ENCODE measurements at places on chromosomes 11 and 22.
A peak's percentile ranks its signal among the peaks of the same experiment; 100 is the strongest.

DNA sequence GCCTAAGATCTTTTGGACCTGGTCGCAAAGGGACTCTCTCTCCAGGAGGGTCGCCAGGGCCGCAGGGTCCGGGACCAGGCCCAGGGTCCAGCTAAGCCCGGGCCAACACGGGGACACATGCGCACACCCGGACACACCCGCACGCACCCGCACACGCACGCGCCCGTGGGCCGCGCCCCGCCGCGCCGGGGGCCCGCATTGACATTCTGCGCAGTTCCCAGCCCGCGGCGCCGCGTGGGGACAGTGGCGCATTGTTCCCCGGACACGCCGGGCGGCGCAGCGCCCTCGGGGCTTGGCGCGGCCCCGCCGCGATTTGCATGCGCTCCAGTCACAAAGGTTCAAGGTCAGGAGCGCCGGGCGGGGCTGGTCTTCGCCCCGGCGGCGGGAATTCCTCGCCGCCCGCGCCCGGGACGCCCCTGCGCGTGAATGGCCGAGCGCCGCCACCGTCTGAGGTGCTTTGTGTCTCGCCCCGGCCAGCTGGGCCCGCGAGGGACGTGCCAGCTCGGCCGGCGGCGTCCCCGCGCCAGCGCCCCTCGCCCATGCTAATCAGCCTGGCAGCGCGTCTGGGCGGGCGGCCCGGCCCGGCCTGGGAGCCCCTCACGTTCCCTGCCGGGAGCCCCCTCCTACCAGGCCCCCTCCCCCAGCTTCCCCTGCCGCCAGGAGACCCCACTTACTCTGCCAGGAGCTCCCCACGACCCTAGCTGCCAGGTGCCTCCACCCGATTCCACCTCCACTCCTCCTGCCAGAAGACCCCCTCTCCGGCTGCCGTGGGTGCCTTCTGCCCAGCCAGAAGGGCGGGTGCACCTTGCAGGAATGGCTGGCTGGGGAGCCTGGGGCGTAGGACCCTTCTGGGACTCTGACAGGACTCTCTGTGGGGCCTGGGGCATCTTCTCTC is 50.5 kb upstream of the WNT7B start:
- DNase-seq = no peak

GRCh38 chr22:26525946-26526564 is 13.8 kb upstream of the TFIP11 start:
- no peak for DNase-seq

GRCh38 chr11:12925520-12925919 is 83.6 kb upstream of the RASSF10 start:
- no peak for DNase-seq

DNA sequence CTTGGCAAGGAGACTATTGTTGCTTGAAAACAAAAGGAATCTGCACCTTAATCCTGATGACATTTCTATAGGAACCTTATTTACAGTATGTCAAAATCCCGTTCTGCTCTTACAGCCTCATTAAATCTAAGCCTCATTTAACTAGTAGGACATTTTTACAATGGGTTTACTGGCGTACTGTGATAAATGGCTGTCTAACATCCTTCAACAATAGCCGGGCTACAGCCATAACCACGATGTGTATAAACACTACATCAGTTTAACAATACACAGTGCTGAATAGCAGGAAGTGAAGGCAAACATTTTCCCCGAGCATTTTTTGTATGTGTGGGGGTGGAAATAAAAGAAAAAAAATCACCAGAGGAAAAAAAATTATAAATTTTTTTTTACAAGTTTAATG is 131.2 kb downstream of the ARL14EP start:
- no peak for DNase-seq

GRCh38 chr11:127006311-127006710 is 5.7 kb upstream of the KIRREL3 start:
- DNase-seq = peak; percentile 51

DNA sequence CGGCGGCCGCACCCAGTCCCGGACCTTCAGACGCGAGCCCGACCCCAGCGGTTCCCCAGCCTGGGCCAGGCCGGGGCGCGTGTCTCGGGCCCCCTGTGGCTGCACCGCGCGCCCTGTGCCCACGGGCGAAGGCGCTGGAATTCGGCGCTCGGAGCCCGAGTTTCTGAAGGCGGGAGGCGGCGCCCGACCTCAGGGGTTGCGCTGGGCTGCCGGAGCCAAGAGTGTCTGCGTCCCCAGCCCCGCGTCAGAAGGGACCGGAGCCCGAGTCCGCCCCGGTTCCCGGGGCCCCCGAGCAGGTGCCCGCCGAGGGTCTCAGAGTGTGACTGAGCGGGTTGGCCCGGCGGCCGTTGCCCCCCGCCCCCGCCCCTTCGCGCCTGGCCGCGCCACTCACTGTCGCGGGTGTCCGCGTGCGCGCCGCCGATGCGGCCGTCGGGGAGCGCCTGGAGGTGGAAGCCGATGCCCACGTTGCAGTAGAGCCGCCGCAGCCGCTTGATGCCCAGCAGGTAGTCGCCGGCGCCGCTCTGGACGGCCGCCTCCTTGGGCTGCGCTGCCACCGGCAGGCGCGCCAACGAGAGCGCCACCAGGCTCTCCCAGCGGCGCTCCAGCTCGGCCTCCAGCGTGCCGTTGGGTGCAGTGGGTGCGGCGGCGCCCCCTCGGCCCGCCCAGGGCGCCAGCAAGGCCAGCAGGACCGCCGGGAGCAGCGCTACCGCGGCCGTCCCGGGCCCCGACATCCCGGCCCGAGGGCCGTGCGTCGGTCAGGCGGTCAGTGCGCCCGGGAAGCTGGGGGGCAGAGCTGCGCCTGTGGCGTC is 583 bp downstream of the FGF4 start:
- DNase-seq = no peak

- no peak for DNase-seq
These were observed 56.1 kb upstream of the CRTAM start for GRCh38 chr11:122782222-122782621.

GRCh38 chr11:36289226-36289852 is at the start of gene COMMD9:
COMMD9 (minus strand) TSS chr11:36289424; CDS start chr11:36289412, 12 bp downstream.
- peak; percentile 91 for DNase-seq

- no peak for DNase-seq
These were observed 204.7 kb downstream of the ST3GAL4 start for GRCh38 chr11:126560221-126560620.

DNA sequence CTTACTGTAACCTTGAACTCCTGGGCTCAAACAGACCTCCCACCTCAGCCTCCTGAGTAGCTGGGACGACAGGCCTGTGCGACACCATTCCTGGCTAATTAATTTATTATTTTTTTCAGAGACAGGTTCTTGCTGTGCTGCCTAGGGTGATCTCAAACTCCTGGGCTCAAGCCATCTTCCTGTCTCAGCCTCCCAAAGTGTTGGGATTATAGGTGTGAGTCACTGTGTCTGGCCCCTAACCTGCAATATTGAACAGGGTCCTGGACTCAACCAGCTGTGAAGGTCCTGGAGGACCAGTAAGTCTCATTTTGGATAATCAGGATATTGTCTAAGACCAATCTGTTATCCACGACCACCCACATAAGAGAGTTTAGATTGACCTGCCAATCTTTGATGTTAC is 15.2 kb downstream of the CCDC134 start:
- no peak for DNase-seq

DNA sequence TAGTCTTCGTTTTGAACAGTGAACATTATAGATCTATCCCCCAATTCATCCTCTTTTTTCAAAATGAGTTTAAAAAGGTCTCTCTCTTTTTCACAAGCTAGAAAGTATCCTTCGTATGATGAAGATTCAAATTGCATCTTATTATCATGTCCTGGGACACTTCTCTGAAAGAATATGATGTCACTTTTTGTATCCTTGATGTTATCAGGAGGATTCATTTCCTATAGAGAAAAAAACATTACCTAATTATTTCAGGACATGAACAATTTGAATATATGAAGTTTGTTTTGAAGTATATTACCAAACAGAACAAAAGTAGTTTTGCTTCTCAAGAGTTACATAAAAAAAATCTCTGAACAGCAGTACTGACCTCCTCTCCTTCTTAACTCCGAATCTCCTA is 20.3 kb downstream of the IL18 start:
- DNase-seq = no peak

DNA sequence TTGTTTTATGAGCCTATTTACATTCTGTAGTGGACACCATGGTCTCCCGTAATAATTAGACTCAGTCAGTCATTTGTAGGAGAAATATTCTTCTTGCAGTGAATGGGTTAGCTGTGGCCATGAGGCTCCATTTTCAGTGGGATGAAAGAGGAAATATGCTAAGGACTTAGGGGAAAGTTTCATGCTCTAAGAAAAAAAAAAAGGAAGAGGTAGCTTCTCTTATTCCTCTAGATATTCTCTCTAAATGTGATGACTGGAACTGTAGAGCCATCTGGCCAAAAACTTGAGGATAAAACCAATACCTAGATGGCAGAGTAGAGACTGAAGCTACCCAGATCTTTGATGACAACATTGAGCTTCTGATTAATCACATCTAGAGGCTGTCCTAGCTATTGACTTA is 75.8 kb upstream of the SESN3 start:
- no peak for DNase-seq

DNA sequence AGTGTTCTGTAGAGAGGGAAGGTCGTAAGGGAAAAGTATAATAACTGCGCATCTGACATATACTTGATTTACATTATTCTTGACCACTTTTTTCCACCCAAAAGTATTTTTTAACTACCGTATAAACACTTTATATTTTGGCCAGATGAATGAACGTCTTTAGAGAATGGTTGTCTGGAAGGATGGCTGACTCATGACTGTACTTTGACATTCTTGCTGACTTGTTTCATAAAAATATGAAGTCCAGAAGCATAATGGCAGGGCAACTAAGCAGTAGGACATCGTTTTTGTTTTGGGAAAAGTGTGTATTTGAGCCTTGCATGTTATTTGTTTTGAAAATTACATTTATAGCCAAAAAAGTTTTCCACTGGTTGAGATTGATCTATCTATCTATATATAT is 110.0 kb downstream of the OSBP2 start:
- DNase-seq = no peak

GRCh38 chr22:32571761-32572160 is 97.2 kb downstream of the FBXO7 start:
- DNase-seq = no peak

DNA sequence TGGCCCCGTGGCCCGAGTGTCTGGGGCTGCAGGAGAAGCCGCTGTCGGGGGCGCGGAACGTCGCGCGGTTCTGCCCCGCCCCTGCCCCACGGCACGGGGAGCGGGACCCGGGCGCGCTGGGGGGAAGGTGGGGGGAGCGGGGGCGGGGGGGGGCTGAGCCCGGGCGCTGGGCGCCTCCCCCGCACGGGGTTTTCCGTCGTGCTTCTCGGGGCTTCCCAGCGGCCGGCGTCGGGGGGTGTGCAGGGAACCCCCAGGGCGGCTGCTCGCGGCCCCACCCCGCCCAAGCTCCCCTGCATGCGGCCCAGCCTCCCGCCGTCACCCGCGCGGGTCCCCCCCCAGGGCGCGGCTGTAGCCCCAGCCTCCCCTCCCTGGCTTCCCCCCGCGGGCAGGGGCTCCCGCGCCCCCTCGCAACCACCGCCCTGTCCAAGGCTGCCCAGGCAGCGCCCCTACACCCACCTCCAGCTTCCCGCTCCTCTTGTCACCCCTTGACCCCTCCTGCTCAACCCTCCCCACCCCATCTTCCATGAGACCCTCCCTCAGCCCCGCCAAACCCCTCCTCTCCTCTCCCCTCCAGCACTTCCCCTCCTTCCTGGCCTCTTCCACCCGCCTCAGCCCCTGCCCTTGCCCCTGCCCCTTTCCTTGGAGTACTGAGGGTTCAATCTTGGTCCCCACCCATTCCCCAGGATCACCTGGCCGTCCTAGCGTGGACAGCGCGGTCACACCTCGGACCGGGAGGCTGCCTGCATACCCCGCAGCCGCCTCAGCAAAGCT is 1.7 kb downstream of the IL17REL start:
- no peak for DNase-seq

GRCh38 chr11:575996-576768 is at the start of gene PHRF1:
PHRF1 (plus strand) TSS chr11:576470; CDS start chr11:581513, 5,043 bp downstream.
- peak; percentile 94 for DNase-seq

DNA sequence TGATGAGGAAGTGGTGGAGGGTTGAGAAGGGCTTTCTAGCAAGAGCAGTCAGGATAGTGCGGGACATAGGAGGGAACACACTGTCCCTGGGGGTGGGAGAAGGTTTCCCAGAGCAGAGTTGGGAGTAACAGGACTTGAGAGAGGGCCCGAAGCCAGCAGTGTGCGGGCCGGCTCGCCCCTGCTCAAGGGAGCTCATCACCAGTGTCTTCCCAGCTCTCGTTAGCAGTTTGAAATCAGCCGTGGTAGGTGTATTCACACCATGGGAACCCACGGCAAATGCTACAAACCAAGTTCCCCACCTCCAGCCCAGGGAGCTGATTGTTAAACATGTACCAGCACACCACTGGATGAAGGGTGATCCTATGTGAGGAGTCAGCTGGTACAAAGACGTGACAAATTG is 66.2 kb upstream of the EIF3D start:
- no peak for DNase-seq

GRCh38 chr11:559712-560304 is 730 bp downstream of the LMNTD2 start:
- DNase-seq = no peak
